NCI-H2081 treated with DMSO at 0.1 percent for 48 hours (cell line): ENCODE measurements at places on chromosomes 3 and 15.

DNA sequence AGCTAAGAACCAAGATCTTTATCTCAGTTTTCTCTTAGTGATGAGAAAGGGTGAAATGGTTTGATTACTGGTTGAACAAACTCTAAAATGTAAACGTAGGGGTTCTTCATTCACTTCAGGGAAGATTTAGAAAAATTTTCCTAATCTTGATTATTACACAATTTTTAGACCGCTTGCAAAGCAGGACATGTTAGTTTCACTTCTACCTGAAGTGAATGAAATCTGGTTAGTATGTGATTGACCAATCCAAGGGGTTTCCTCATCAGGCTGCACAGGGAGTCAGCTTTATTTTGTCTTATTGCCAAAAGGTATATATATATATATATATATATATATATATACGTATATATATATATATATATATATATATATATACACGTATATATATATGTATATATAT is 740.4 kb downstream of the TUSC7 start:
- no peak for DNase-seq

DNA sequence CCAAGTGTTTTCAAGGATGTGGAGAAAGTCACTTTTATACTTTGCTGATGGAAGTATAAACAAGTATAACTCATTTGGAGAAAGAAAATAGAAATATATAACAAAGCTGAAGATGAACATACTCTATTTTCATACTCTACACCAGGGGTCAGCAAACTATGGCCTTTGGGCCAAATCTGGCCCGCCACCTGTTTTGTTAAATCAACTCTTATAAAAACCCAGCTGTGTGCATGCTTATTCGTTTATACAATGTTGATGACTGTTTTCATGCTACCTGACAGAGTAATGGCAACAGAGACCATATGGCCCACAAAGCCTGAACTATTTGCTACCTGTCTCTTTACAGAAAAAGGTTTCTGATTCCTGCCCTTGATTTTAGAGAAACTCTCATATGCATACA is 124.0 kb downstream of the NR1D2 start:
- DNase-seq = no peak

GRCh38 chr3:108088697-108089096 is 2.1 kb downstream of the CD47 start:
- no peak for DNase-seq

- no peak for DNase-seq
These were observed 45.2 kb downstream of the CMC1 start for GRCh38 chr3:28286595-28286994.

DNA sequence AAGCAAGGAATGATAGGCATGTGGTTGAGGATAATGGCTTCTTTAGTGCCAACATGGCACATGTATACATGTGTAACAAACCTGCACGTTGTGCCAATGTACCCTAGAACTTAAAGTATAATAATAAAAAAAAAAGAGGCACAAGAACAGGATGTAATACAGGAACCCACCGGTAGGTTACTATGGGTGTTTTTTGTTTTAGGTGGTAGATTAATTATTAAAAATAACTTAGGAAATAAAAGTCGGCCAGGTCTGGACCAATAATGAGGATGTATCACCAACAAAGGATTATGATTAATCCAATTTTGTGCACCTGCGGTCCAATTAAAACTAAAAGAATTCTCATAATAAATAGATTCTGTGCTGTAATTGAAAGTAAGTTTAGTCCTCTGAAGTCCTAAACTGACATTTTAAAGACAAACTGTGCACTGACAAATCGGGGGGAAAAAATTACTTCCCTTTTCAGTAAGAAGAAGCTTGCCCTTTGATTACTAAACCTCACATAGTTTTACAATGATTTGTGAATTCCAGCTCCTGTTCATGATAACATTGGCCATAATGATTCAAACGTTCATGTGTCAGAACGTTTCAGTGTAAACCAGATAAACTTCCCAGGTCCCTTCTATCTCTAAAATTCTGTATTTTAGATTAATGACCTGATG is 62.2 kb downstream of the CASR start:
- no peak for DNase-seq

- no peak for DNase-seq
These were observed 42.1 kb downstream of the PRTG start for GRCh38 chr15:55700876-55701275.

DNA sequence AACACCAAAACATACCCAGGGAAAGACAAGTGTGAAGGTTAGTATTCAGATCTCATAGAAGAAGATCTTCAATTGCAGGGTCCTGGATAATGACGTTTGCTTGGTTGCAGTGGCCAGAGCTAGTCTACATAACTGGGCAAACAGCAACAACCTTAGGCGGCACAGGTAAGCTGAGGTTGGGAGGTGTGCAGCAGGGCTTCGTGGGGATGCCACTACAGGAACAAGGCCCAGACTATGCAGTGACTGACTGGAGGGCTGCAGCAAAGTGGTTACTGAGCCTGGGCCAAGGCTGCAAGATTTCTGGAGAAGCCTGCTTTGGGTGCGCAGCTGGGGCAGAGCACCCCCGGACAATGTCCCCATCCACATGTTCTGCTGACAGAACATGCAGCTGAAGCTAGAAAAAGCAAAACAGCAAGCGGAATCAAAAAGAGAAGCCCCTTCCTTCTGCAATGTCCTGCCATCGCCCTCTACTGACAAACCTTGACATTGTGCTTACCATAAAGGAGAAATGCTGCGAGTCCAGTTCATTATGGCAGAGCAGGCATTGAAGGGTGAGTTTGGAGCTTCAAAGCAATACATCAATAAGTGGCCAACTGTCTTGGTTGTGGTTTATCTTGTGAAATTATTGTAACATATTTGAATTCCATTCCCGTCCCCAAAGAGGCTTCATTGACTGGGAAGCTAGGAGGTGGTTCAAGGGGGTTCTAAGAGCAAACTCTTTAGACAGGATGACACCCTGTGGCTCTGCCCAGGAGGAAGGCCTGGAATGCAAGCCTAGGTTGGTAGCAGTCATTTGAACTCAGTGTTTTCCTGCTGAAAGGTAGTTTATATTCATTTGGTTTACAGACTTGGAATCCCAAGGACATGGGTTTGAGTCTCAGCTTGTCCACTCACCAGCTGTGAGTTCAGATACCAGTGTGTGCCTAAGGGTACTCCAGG is 217.0 kb downstream of the PDCD6IP start:
- DNase-seq = no peak

DNA sequence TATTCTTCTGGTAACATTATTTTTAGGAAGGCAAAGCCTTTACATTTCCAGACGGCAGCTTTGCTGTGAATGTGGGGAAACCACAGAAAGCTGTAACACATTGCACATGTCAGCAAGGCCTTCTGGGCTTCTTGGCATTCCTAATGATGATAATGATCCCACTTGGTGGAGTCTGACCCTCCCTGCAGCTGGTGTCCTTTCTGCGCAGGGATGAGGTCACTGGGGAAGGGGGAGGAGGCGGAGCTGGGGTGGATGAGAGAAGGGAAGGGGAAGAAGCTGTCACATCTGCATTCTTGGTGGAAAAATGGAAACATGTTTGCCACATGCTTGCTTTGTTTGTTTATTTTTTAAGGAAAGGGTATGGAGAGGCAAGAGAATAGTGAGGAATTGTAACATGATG is 68.6 kb downstream of the FILIP1L start:
- DNase-seq = no peak

DNA sequence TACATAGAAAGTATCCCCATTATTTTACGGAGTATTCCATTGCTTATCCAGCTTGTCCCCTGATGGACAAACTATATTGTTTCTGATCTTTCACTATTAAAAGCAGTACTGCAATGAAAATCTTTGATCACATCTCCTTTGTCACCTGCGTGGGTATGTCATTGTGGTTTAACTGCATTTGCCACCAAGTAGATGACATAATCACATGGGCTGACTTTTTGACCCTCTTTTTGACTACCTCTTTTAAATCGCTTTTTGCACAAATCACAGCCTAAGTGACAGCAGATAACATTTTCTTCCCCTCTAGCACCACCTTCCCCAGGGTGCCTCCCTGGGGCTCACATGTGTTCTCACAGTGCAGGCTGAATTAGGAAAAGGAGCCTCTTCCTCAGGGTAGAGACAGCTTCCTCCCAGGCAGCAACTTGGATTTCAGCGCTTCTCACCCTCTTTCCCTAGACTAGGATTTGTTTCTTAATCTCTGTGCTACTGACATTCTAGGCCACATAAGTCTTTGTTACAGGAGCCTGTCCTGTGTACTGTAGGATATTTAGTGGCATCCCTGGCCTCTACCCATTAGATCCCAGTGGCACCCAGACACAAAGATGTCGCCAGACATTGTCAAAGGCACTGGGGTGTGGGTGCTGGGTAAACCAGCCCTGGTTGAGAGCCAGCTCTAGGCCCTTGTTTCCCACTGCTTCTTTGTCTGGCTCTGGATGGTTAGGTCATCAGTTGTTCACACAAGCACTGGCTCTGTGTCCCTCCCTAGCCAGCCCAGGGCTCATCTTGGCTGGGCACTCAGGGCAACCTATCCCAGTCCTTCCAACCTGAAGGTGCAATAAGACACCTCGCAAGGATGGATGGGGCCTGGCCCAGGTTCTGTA is 1.3 kb upstream of the RBP1 start:
- peak; percentile 33 for DNase-seq

GRCh38 chr15:101006931-101007691 is 88.0 kb downstream of the LRRK1 start:
- no peak for DNase-seq

GRCh38 chr3:58173669-58174398 is 36.9 kb downstream of the DNASE1L3 start:
- DNase-seq = peak; percentile 27

- DNase-seq = no peak
These were observed 4.9 kb upstream of the FAM131A start for GRCh38 chr3:184332370-184333090.

DNA sequence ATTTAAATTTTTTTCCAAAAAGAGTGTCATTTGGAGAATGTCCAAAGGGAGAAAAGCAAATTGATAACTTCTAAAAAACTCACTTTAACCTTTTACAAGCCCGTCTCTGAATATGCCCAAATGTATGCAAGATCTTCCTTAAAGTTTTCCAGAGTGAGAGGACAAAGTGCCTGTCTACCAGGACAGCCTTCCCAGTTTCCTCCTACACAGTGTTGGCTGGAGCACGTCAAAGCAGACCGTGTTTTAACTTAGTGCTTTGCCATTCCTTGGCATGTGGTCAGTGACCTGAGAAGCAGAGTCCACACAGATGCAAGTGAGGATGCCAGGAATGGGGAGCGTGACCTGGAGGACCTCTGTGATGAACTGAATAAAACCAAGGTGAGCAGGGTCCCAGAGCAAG is 245.7 kb downstream of the FAM43A start:
- DNase-seq = no peak

DNA sequence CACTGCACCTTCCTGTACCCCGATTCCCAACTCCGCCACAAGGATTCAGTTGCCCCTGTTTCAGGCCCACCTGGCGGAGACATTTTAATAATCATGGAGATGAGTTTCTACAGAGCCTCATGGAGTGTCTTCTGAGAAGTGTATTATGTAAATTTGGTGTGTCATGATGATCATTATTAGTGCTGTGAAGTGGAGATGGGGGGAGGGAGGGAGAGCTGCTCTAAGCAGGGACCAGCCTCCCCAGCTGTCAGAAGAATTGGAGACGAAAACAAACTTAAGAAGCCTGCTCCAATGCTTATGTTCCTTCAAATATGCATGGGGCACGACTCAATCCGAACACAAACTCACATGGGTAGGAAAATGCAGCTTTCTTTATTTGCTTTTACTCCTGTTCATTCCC is 127.8 kb downstream of the EPHB1 start:
- no peak for DNase-seq

- no peak for DNase-seq
These were observed 2.3 kb upstream of the SLC2A2 start for GRCh38 chr3:171028779-171029232.

DNA sequence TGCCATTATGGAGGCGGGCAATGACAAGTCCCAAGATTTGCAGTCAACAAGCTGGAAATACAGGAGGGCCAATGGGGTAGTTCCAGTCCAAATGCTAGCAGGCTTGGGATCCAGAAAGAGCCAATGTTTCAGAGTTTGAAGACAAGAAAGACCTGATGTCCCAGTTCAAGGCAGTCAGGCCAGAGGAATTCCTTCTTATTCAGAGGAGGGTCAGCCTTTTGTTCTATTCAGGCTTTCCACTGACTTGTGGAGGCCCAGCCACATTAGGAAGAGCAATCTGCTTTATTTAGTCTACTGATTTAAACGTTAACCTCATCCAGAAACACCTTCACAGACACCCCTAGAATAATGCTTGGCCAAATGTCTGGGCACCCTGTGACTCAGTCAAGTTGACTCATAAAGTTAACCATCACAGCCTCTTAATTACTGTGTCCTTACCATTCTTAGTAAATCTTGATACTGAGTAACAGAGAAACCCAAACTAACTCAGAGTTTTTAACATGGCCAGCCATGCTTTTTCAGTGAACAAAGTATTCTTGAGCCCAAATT is 50.9 kb upstream of the NPHP3 start:
- no peak for DNase-seq

DNA sequence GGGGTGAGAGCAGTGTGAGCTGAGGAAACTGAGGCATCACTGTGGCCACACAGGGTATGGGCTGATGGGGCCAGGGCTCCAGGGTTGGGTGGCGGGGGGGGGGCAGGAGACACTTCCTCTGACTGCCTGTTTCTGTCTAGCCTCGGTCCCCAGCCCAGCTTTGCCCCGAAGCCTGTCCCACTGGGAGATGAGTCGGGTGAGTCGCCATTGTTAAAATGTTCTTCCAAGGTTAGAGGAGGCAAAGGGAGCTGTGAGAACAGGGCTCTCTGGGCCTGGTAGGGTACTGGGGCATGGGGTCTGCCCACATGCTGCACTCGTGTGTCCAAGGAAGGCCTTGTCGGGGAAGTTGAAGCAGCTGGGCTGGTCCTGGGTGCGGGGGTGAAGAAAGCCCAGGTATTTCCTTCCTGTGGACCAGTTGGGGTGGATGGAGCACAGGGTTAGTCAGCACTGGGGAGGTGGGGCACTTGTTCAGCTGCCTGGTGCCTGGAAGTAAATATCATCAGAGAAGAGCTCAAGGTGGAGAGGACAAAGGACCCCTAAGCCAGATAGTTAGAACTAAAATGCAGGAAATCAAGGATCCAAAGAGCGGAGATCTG is 8.3 kb upstream of the JMJD7 start:
- no peak for DNase-seq

DNA sequence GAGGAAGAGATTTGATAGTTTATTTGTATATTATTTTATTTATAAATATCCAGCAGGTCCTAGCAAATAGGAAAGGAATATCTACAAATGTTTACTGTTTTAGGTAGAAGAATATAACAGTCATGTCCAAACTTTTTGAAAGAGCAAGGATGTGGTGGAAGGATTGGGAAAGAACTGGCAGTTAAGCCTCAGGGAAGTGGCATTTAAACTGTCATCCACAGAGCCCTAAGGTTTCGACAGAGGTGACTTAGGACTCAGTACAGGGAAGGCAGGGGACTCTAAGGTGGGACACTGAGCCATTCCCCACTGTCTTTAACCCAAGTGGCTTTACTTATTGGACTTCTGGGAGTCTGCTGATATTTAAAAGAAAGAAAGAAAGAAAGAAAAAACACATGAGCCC is 11.8 kb upstream of the TMEM87A start:
- no peak for DNase-seq

DNA sequence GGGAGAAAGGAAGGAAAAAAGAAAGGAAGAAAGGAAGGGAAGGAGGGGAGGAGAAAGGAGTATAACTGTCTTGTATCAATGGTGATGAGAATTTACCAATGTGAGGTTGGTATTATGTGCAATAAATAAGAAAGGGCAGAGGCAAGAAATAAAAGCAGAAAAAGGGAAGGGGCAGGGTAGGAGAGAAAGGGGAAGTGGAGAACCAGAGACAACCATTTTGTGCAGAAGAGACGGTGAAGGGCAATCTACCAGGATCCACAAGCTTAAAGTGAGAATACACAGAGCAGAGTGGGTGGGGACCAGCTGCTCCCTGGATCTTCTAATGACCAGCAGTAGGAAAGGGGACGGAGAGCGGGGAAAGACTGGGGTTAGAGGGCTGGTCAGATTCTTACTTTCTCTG is 106.9 kb upstream of the SLCO2A1 start:
- no peak for DNase-seq
